ENCODE measurements at places on chromosomes 7 and 10. TPM values are rescaled to one million over a fixed set of nuclear protein-coding genes. Genes with fewer than 3 reads are reported as not detected.

Gene PNLIPRP1
- not detected for total RNA-seq

Gene GRID2IP
- total RNA-seq, result not detected

Gene GOLGA7B
- not detected for total RNA-seq

Gene PLXDC2
- total RNA-seq, result 20.9 TPM

Gene AKR1D1
- total RNA-seq, result not detected
